ENCODE measurements at places on chromosomes 16 and 17.
A peak's percentile ranks its signal among the peaks of the same experiment; 100 is the strongest.

DNA sequence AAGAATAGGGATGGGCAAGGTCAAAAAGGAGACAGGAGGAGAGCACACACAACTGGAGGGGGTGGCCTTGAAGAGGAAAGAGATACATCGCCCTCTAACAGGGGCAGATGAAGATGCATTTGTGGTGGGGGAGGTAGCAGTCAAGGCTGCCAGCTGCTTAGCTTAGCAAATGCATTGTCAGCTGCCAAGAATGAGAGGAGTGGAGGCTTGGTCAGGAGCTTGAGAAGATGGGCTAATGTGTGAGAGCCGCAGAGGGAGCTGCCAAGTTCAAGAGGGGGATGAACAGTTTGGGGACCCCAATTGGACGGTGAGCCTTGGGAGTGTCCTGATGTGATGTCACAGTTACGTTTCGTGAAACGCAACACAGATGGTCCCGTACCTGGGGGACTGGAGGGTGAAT lies 28.9 kb upstream of the GNA13 start:
- DNase-seq = no peak

GRCh38 chr16:30965436-30965835 lies 7.9 kb downstream of the SETD1A start:
- no peak for DNase-seq

DNA sequence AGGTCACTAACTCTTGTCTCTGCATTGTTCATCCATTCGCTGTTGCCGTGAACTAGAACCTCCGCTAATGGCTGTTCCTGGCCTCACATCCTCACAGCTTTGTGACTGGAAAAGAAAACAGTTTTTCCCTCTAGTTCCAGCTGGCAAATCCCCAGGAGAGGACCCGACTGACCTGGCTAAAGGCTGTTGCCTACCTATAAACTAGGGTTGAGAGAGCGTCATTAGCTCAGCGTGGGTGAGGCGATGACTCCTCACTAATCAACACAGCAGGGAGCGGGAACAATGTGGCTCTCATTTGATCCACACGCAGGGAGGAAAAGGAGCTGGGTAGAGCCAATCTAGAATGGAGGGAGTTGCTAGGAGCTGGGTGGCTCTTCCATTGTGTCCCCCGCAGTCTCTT lies 282.1 kb upstream of the IRX5 start:
- DNase-seq = peak; percentile 24

- no peak for DNase-seq
Observed at GRCh38 chr17:77033892-77034404, 106.8 kb upstream of the SEC14L1 start.
